ENCODE measurements at places on chromosomes 1 and 21. TPM values are rescaled to one million over a fixed set of nuclear protein-coding genes. Genes with fewer than 3 reads are reported as not detected.

Gene TRNP1
- total RNA-seq, result 142 TPM

Gene C1orf53
- total RNA-seq, result 4.2 TPM

Gene ADAMTS4
- total RNA-seq, result 0.16 TPM

Gene B3GALT5
- not detected for total RNA-seq

Gene FAM3B
- not detected for total RNA-seq

GRCh38 chr1:119485201-119485600, 21.8 kb upstream of the HSD3B1 start:
- no peak for DNase-seq

GRCh38 chr1:72485801-72486200, 203.5 kb upstream of the NEGR1 start:
- no peak for DNase-seq

GRCh38 chr1:67300561-67300960, 7.1 kb upstream of the IL12RB2 start:
- no peak for DNase-seq
